ENCODE measurements at places on chromosomes 2 and 18.

DNA sequence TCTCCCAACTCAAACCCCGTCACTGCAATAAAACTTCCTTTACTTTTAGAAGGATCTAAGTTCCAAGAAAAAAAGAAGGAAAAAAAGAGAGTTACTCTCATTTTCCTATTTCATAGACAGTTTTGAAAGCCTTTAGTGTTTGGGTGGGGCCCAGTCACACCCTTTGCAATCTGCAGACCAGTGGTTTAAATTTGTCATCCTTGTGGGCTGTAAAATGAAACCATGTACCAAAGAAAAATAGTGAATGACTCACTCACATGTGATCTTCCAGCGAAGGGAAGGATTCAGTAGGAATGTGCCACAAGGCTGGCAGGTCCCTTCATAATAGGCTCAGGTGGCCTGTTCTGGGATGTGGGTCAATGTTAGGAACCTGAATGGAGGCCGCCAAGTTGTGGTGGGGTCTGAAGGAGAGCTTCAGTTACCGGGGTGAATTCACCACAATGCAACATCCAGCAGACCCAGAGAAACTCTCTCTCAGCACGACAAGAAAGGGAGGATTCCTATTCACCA lies 28.3 kb downstream of the ANXA4 start:
- no peak for DNase-seq

DNA sequence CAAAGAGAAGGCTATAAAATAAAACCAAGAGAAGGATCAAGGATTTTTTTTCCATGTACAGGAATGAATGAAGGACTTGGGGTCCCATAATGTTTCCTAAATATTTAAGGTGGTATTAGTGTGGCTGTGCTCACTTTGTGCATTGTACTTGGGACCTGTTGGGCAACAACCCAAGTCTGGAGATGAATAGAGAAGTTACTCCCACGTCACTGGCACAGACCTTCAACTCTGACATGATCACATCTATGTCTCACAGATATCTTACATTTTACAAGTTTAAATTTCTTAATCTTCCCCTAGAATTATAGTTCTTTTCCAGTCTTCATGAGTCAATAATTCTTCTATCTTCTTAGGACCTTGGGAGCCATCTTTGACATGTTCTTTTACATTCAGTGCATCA lies 133.4 kb downstream of the PLCL1 start:
- no peak for DNase-seq

DNA sequence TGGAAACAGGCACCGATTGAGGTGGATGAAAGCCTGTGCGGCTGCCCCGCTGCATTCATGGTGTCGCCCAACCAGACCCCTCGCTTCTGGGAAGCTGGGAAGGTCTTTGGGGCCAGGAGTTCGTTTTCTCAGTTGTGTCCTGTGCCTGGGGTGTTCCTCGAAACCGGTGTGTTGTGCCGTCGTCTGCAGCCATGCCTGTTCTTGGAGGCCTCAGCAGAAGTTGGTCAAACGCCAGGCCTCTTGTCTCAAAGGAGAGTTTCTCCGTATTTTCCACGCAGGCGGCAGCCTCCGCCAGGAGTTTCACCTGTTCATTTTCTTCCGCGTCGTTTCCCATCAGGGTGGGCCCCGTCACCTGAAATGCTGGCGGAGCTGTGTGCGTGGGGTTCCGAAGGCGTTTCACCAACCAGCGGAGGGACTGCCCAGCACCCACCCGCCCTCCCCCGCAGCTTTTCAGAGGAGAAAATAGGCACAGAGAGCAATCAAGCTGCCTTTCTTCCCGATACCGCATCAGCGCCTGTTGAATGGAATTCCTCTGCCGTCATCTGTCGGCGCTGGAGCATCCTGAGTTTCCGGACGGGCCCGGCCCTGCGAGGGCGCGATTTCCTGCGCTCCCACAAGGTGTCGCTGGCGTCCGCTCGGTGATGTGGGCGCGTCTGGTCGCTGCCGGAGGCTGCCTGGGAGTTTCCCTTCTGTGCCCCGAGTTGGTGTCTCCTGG lies 17.0 kb upstream of the NFATC1 start:
- no peak for DNase-seq

DNA sequence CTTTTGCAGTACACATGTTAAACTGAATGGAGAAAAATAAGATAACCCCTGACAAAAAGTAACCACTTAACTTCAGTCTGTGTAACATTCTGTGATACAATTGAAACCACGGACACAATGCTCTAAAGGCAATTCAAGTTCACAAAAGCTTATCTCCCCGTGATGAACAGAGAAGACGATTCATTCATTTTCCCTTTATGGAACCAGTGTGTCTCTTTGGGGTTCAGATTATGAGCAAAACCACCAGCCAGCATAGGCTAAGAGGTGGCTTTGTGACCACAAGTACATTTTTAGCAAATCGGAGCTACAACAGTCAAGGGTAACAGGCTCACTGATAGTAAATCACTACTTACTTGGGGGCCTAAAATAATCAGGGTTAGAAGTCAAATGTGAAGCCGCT lies 120.6 kb upstream of the SMAD7 start:
- no peak for DNase-seq

DNA sequence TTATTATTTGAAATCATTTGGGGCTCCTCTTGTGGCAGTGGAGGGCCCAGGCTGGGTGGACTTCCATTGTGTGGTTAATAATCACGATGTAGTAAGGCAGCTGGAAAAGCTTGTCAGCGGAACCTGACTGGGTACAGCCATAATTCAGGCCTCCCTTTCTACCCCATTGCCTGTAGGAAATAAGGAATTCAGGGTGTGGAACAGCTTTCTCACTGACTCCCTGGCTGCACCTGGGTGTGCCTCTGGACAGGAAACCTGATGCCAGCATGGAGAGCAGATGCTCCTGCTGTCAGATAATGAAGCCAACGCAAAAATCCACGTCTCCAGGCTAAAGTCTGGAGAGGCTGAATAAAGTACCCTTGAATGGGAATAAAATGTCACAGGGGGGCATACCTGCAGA lies 44.2 kb downstream of the LYPD6B start:
- DNase-seq: no peak

DNA sequence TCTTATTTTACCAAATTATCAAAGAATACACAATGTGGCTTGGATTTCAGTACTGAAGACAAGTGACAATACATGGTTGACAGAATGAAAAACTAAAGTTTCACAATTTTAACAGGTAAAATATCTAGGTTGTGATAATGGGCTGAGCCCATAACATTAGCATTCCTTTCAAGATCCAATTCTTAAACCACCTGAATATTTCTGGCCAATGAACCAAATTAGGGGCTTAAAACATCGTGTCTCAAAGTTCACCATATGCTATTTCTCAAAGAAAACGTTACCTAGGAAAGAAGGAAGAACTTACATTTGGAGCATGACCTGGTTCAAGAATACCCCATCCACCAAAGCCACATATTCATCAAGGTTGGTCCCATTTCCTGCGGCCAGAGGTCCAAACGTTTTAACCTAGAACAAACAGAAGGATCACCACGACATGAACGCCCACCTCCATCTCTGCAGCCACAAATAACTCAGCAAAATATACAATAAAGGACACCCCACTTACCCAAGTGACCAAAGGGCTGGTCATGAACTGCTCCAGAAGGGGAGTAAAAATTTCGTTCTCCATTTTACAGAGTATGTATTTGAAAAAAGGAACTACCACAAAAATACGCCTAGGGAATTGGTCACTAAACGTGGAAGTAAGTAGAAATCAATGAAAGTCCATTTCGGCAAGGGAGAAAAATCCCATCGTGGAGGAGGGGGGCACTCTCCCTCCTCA lies 984 bp downstream of the CCDC88A start:
- no peak for DNase-seq

GRCh38 chr2:143730953-143731260 lies 601.7 kb downstream of the ARHGAP15 start:
- DNase-seq: no peak

DNA sequence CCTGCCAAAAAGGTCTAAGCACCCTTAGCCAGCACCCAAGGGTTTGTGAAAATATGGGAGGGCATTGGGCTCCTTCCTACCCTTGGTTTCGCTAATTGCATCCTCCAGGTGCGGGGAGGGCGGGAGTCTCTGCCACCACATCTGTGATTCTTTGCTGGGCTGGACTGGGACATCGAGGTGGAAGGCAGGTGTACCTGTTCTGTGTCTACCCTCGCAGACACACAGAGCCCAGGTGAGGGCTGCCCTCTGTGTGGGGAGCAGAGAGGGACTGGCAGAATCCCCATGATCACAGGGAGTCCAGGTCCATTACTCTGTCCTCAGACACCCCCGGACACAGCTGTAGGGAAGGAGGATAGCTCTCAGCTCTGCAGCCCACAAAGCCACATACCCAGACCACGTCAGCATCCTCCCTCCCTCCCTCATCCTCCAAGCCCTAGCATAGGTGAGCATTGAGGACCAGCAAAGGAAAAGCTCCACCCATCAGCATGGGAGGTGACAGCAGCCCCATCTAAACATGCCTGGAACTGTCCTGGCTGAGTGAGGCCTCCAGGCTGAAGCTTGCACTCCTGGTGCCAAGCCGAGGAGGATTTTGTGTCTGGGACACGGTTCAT lies 49.8 kb downstream of the PLB1 start:
- no peak for DNase-seq

- DNase-seq: no peak
These were observed 19.0 kb upstream of the CXCR4 start for GRCh38 chr2:136136931-136137330.

DNA sequence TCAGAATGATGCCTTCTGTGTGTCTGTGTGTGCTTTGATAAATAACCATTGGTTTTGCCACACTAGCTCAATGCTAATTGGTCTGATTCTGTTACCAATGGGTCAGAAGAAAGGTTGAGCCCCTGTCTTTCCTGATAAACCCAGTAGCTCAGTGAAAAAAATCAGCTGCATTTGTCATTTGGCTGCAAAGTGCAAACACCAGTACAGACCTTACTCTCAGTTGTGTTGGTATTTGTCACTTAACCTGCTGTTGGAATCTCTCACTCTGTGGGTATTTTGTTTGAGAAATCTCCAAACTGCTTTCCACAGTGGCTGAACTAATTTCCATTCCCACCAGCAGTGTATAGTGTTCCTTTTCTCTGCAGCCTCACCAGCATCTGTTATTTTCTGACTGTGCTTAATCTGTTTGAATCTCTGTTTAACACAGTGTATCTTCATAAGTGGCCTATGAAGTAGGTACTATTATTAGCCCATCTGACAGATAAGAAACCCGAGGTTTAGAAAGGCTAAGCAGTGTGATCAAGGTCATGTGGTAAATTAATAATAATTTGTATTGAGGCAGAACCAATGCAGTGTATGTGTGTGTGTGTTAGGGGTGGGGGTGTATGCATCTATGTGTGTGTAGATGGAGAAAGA lies 26.7 kb downstream of the LIMS1 start:
- DNase-seq: no peak

GRCh38 chr2:191304939-191305875 lies 60.0 kb downstream of the MYO1B start:
- no peak for DNase-seq

GRCh38 chr2:223772363-223772762 lies 65.0 kb downstream of the AP1S3 start:
- no peak for DNase-seq

DNA sequence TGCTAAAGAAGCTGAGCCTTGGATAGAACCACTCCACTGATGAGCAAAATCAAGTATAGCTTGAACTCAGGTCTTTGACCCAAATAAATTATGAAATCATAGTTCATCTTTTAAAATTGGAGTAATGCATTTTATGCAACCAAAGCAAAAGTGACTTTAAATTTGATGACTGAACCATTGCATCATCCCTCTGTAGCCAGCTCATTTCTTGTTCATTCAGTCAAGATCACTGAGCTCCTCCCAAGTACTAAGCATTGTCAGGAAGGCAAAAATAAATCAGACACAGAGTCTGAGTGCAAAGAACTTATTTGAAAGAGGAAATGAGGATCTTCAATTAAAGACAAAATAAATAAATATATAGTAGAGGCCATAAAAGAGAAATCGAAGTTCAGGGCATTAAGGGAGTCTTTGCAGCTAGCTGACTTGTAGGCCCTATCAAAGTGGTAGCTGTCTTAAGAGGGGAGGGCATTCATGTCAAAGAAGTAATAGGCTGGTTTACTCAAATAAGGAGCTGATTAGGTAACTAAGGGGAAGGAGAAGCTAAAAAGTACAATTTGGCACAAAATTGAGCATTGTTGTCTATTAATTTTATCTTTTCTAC lies 411.8 kb downstream of the MTX2 start:
- no peak for DNase-seq

GRCh38 chr2:9703701-9704221 lies 73.0 kb upstream of the YWHAQ start:
- DNase-seq: no peak

- DNase-seq: no peak
These were observed 109.4 kb downstream of the AOX1 start for GRCh38 chr2:200695191-200695590.

DNA sequence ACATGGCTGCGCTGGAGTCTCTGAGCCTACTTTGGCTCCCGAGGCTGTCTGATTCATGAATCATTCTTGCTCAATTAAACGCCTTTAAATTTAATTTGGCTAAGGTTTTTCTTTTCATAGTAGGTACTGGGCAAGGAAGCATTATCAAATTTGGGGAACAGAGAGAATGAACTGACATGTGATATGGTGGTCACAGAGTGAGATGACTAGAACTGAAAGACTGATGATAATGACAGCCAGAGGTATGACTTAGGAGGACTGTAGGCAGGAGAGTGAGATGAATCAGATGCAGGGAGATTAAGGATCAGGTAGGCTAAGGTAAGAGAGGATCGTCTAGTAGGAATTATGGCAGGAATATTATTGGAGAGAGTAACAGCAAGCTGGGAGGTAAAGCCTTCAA lies 40.9 kb upstream of the ST8SIA3 start:
- DNase-seq: no peak

DNA sequence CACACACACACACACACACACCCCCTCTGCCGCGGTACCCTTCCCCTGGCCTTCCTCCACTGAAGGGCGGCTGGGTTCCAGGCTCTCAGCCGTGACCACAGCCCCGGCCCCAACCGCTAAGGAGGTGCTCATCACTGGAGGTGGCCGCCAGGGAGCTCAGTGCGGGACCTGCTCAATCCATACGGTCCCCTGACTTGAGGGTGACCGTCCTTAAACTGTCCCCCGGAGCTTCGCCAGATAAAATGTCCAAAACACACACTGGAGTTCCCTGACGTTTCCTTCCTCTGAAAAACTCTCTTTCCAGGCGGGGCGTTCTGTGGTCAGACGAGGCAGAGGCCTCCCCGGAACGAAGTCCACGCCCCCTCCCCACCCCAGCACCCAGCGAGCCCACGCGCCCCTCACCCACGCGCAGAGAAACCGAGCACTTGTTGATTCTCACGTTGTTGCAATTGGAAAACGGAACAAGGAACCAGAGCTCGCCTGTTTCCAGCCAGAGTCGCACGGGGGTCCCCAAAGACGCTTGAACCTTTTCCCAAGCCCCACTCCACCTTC lies 1.4 kb downstream of the MBP start:
- no peak for DNase-seq

GRCh38 chr2:178101321-178102079 lies 10.7 kb upstream of the RBM45 start:
- DNase-seq: no peak
